ENCODE measurements at places on chromosomes 12 and 14.

GRCh38 chr14:25516838-25517237 is 466.9 kb upstream of the STXBP6 start:
- DNase-seq = peak; percentile 26

GRCh38 chr14:35973770-35974169 is 147.6 kb downstream of the BRMS1L start:
- DNase-seq = no peak

- DNase-seq = no peak
Observed at GRCh38 chr14:92398888-92399636, 76.1 kb downstream of the SLC24A4 start.

- no peak for DNase-seq
Observed at GRCh38 chr14:73833034-73833433, 18.6 kb upstream of the PTGR2 start.

GRCh38 chr14:75885829-75886228 is 96.0 kb downstream of the TGFB3 start:
- DNase-seq = no peak

- DNase-seq = no peak
Observed at GRCh38 chr12:113475451-113476175, 3.9 kb upstream of the LHX5 start.

GRCh38 chr12:880656-881055 is 68.8 kb downstream of the RAD52 start:
- no peak for DNase-seq

DNA sequence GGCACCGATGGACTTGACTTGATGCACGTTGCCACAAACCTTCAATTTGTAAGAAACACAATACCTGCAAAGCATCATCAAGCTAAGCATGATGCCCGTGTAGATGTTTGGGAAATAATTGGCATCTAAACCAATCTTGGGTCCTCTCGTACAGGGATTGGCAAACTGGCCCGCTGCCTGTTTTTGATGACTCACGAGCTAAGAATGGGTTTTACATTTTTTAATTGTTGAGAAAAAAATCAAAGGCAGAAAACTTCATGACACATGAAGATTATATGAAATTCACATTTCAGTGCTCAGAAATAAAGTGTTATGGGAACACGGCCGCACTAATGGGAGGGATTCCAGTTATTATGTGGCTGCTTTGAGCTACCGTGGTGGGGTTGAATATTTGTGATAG is 10.9 kb downstream of the MTA1 start:
- no peak for DNase-seq

DNA sequence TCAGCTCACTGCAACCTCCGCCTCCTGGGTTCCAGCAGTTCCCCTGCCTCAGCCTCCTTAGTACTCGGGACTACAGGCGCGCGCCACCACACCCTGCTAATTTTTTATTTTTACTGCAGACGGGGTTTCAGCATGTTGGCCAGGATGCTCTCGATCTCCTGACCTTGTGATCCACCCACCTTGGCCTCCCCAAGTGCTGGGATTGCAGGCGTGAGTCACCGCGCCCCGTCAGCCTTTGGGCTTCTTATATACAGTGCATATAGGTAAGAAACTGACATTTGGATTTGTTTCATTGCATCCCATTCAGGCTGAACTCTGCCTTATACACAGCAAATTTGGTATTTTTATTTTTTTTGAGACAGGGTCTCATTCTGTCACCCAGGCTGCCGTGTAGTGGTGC is 176.8 kb downstream of the ERC1 start:
- DNase-seq = no peak

- no peak for DNase-seq
Observed at GRCh38 chr12:52515319-52515646, 4.9 kb downstream of the KRT5 start.

DNA sequence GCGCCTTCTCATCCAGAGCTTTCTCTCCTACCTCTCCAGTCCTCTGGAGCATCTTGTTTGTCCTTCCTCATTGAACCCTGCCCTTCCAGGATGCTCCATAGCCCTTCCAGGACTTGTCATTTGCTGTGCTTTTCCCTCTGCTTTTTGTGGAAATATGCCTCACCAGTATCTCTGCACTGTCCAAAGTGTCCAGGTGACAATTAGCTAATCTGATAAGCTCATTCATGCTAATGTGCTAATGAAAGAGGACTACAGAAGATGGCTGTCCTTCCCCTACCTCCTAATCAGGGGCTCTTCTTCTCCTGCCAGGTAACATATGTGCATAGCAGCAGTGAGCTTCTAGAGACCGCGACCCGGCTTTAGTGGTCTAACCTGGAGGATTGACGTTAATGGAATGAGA is 58.4 kb upstream of the OTX2 start:
- no peak for DNase-seq

DNA sequence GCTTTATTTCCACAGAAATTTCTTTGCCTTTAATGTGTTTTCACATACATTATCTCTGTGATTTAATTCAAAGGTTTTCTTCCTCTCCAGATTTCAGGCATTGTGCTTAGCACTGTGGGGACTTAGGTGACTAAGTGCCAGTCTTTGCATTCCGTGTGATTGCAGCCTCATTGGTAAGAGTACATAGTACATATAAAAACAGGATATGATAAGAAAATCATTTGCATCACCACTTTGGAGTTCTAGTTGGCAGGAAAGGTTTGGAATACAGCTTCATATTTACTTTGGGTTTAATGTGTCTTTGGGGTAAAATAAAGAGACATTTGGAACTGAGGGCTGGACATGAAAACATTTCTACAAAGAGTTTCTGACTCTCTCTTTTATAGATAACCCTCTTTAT is 37.8 kb upstream of the C12orf75 start:
- no peak for DNase-seq

DNA sequence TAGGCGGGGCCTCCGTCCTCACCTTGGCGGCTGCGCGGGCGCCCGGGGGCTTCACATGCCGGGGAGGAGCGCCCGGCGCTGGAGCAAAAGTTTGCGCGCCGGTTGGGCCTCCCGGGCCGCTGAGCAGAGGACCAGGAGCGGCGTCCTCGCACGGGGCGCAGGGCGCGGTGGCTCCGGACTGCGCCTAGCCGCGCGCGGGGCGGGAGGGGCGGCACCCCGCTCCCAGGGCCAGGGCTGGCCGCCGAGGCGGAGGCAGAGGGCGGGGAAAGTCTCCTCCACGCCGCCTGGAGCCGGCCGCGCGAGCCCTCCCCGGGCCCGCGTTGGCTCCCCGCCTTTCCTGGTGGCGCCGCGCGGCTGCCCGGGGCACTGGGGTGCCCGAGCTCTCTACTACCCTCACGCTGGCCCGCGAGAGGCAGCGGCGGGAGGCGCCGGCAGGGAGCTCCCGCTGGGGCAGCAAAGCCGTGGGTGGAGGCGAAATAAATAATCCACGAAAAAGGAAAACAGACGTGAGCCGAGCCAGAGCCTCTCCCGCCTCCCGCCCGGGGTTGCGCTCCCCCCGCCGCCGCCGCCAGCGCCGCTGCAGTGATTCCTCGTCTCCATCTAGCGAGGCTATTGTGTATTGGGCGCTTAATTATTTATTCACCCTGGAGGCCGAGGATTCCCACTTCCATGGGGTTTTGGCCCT is 400 bp upstream of the PRIMA1 start:
- peak; percentile 67 for DNase-seq

DNA sequence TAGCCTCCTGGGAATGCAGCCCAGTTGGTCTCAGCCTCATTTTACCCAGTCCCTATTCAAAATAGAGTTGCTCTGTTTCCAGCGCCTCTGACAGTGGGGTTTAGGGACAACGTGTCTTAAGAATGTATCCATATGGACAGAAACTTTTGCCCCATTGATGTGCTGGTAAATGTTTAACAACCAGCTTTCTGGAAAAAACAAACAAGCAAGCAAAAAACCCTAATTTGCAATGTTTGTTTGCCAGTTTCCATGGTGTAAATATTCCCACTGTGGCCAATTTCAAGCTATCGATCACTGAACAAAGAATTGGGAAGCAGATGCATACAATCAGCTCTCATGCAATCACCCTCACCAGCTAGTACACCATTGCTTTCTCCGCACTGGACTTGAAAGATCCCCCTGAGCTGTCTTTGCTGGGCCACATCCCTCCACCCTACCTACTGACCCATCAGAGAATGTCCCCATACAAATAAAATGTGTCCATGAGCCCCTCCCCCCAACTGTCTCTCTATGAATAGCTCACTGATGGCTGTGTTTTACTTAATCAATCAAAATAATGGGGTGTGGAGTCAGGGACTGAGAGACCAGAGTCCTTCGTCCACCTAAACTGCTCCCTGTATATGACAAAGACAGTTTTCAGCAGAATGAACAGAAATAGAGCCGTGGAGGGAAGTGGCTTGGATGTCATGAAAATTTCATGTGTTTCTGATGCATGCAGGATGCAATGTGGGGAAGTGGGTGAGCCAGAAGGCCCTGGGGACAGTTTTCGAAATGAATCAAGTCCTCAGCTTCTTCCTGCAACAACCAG is 40.8 kb downstream of the CCDC60 start:
- DNase-seq = no peak

- no peak for DNase-seq
Observed at GRCh38 chr12:54364413-54364812, at the start of gene GPR84. GPR84 (minus strand) TSS chr12:54364486; CDS start chr12:54363851, 635 bp downstream.

DNA sequence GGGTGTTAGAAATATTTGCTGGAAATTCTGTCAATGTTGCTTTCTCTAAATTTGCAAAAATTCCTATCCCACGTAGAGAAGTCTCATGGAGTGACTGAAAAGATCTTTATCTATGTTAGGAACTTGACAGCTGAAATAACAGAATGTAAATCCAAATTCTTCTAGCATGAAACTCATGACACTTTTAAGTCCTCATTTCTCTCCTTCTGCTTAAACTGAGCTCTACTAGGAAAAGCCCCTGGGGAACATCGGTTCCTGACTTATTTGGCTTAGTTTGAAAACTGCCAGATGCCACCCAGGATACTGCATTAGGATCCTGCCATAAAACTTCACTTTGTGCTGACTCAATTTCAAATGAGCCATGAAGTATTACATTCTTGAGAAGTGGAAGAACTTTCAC is 426.0 kb downstream of the GALC start:
- no peak for DNase-seq

DNA sequence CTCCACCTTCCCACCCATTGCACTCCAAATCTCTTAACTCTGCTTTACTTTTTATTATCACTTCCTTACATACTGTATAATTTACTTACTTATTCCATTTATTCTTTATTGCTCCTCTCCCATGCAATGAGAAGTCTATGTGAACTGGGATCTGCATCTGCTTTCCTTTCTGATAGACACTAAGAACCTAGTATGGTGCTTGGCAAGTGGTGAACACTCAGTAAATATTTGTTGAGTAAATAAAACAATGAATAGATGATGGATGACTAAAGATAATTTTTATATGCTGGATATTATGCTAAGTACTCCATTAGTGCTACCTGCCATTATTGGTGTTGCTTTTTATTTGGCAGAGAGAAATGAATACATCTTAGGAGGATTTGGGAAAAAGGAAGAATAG is 151.0 kb downstream of the TPH2 start:
- no peak for DNase-seq

GRCh38 chr12:5568325-5568981 is 136.5 kb downstream of the NTF3 start:
- DNase-seq = no peak

GRCh38 chr14:92846162-92846897 is 52.2 kb downstream of the GOLGA5 start:
- DNase-seq = no peak

GRCh38 chr12:70252832-70253231 is 9.6 kb downstream of the CNOT2 start:
- no peak for DNase-seq

GRCh38 chr14:65100922-65101541 is 1.3 kb downstream of the MAX start:
- no peak for DNase-seq

GRCh38 chr14:94460631-94461416 is 8.2 kb upstream of the SERPINA11 start:
- no peak for DNase-seq

- DNase-seq = no peak
Observed at GRCh38 chr12:96414637-96415036, 14.4 kb upstream of the CDK17 start.

DNA sequence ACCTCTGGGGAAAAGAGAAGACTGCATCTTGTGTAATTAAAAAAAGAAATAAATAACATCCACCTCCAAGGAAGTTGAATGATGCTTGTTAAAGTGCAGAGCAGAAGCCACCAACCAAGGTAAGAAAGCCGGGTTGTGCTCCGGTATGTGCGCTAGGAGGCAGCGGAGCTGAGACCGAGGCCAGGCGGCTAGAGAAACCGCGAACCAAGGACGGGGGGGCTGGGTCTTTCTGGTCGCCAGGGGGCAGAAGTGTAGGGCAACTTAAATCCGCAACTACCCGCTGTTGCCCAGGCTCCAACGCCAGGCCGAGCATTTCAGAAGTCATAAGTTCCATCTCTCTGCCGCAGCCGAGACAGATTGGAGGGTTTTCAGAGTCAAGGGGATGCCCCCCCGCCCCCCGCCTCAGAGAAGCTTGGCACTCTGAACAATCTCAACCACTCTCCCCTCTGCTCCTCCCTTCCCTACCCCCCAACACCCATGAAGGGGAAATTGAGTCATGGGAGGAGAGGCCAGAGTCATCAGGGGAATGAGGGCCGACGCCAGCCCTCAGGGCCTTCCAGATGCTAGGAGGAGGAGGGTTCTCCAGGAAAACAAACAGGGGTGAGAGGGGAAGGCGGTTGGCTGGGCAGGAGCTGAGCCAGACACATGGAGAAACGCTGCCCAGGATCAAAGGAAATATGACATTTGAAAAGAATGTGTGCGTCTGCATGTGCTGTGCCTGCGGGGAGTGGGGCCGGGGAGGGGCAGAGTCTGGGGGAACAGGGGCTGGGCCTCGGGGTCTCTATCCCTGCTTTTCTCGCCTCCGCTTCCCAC is 2.2 kb upstream of the NFATC4 start:
- DNase-seq = peak; percentile 75

- no peak for DNase-seq
Observed at GRCh38 chr14:69972755-69973154, 93.5 kb downstream of the SMOC1 start.

GRCh38 chr12:105522166-105522825 is 191.8 kb downstream of the C12orf75 start:
- DNase-seq = no peak

DNA sequence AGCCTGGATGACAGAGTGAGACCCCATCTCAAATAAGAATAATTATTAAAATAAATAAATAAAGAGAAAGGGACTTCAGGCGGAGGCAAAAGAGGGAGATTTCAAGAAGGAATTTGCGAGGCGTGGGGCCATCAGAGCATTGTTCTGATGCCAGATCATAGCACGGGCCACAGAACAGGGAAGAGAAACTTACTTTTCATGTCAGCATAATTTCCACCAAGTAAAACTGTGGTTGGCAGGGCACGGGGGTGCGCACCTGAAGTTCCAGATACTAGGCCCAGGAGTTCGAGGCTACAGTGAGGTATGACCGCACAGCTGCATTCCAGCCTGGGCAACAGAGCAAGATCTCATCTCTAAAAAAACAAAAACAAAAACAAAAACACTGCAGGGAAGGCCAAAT is 11.0 kb upstream of the PLBD1 start:
- no peak for DNase-seq

GRCh38 chr12:80551897-80552296 is 107.9 kb downstream of the PTPRQ start:
- no peak for DNase-seq
